ENCODE measurements at places on chromosomes 2 and 18.

DNA sequence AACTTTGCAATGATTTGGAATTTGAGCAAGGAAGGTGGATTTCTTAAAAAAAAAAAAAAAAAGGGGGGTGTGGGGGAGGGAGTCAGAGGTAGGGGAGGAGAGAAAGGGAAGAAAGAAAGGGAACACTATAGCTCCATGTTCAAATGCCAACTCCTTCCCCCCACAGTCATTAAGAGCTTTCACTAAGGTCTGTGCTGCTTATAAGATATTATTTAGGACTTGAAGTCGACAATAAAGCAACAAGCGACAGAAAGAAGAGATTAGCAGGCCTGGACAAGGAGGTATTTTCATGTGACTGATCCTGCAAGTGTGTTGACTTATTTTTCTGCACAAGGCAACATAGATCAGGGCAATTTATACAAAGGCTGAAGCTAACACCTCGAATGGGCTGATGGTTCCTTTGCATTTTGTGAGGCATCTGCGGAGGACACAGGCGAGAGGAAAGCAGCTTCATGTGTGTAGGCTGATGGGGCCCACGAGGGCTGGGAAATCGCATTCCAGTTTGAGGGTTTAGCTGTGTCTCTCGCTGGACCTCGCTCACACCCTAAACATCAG, 382.0 kb downstream of the SOX11 start:
- no peak for DNase-seq

DNA sequence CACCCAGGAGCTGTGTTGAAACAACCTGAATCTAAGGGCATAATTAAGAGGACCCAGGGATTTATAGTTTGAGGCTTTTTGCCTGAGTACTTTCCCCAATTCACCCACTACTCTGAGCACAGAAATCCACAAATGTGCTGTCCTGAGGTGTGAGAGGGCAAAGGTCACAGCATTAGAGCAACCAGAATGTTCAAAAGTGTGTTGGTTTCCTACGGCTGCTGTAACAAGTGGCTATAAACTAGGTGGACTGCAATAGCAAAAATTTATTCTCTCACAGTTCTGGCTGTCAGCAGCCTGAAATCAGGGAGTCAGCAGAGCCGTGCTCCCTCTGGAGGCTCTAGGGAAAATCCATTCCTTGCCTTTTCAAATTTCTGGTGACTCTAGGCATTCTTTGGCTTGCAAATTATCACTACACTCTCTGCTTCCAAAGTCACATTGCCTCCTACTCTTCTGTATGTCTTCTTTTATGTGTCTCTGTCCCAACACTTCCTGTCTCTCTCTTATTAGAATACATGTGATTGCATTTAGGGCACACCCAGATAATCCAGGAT, 91.4 kb upstream of the TACR1 start:
- peak; percentile 17 for DNase-seq

- DNase-seq: peak; percentile 62
Observed at GRCh38 chr2:221969087-221969829, 329.5 kb downstream of the PAX3 start.

DNA sequence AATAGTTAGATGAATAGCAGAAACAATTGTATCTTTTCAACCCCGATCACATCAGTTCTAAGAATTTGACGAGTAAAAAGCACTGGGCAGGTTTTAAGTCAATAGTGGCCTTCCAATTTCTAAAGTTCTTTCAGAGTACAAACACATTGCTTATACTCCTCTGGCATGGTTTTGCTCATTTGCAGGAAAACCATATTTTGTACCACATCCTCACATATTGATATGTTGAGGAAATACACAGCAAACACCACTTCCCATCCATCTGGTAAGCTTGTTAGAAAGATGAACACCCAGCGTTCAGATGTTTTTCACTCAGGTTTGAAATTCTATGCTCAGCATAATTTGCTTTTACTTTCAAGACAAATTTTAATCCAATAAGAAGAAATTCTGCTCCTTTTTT, 344.6 kb upstream of the ACVR2A start:
- no peak for DNase-seq

DNA sequence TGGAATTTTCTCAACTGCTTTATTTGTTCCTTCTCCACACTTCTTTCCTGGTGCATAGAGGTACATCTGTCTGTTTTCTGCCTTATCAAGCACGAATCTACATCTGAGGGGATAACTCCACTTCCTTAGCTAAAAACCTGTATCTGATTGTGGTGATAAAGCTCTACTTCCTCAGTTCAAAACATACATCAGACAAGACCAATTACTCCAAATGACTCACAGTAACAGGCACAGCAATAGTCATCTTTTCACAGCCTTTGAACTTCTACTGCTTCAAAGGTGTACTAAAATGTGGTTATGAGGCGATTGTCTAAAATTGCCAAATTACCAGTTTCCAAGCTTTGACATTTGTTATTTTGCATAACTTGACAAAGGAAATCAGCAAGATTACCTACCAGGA, 803.6 kb upstream of the ZEB2 start:
- peak; percentile 26 for DNase-seq

GRCh38 chr18:10839421-10839820, 309.9 kb downstream of the PIEZO2 start:
- no peak for DNase-seq

DNA sequence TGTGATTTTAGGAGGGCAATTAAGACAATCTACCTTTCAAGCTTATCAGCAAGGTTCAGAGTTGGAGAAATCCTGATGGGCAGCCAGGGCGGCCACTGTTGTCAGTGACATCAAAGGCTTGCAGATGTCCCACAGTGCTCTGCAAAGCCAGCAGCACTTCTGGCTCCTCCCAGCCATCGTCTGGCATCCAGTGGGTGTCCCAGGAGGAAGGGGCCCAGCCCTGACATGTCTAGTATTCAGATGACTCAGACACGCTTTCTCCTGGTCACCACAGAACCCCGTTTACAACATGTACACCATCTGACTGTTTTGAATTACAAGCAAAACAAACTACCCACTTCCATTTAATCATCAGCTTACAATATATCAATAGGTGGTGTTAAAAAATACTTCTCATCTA, 61.4 kb downstream of the CYRIA start:
- DNase-seq: no peak

DNA sequence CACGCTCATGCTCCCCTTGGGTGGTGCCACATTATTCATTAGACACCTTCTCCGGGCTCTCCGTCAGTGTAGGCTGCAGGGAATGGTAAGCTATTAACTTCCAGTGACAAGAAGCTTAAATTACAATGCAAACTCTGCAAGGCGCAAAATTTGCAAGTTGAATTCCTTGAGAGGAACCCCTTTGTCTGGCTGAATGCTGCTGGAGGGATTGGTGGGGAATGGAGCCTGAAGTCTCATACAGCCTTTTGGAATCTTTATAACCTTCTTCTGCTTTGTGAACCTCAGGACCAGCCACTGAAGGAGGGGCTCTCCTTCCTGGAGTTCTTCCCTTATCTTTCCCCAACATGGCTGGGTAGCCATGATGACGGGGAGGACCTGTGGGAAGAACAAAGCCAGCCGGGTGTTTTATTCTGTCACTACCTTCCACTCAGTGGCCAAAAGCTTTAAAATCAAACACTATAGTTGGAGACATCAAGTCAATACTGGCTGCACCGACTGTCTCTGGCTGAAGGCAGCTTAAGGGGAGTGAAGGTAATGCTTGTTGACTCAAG, 220.9 kb upstream of the EPHA4 start:
- DNase-seq: no peak

DNA sequence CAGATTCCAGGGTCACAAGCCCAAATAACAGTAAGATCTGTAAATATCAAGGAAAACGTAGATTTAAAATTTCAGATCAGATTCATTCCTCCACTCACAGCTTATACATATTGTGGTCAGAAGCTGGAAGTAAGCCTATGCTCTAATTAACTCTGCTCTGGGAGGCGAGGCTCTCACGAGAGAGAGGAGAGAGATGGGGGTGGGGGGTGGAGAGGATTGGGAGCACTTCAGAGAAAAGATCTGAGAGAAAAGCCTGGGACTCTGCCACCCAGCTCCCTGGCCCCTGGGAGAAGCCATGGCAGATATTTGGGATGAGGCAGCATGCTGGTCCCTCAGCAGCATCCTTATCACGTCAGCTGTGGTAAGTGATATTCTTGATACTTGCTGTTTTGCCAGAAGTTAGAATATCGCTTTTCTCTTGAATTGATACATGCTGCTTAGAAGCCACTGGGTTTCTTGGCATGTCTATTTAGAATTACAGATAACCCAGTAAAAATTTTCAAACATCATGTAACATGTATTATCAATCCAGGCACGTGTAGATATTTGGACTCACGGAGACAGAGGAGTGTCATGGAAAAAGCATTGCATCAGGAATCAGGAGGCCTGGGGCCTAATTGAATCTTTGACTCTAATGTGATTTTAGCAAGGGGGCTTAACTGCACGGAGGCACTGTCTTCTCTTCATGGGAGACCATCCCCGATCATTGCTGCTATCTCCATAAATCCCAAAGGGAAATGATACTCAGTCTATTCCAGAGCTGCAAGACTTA, 265.4 kb downstream of the HRH4 start:
- no peak for DNase-seq

- DNase-seq: no peak
Observed at GRCh38 chr2:46267616-46268015, 29.6 kb upstream of the EPAS1 start.

DNA sequence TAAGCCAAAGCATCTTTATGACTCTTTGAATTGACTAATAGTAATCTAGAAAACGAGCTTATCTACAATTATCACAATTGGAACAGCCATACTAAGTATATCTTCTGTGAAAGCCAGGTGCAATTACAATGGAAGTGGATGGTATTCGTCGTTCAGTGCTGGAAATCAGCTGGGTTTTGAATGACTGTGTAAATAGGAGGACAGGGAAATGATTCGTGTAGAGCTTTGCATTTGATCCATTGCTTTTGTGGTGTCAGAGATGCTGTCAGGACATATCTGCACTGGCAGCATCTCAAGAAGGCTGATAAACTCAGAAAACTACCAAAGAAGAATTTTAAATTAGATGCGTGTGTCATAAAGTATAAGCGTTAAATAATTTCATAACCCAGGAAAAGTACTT, 187.1 kb downstream of the ZNF407 start:
- DNase-seq: no peak

DNA sequence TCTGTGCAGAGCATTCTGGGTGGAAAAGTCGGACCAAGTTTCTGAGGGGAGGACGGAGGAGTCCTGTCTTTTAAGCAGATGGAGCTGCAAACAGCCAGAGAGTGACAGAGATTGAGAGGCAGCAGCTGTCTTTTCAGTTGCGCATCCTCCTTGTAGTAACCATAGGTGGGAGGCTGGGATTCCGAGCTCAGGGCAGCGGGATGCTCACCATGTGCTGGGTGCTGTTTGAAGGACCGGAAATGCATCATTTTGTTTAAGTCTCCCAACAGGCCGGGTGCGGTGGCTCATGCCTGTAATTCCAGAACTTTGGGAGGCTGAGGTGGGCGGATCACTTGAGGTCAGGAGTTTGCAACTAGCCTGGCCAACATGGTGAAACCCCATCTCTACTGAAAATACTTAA, 93.4 kb downstream of the AGAP1 start:
- DNase-seq: no peak

GRCh38 chr2:157441072-157441454, 2.8 kb downstream of the CYTIP start:
- no peak for DNase-seq

GRCh38 chr2:83109284-83109683, 1349.8 kb downstream of the SUCLG1 start:
- DNase-seq: no peak

- DNase-seq: no peak
Observed at GRCh38 chr2:50763776-50764175, 268.2 kb downstream of the NRXN1 start.

- DNase-seq: peak; percentile 48
Observed at GRCh38 chr2:64203131-64203857, 59.1 kb upstream of the PELI1 start.

GRCh38 chr18:48548921-48549320, 10.1 kb downstream of the CTIF start:
- DNase-seq: no peak

DNA sequence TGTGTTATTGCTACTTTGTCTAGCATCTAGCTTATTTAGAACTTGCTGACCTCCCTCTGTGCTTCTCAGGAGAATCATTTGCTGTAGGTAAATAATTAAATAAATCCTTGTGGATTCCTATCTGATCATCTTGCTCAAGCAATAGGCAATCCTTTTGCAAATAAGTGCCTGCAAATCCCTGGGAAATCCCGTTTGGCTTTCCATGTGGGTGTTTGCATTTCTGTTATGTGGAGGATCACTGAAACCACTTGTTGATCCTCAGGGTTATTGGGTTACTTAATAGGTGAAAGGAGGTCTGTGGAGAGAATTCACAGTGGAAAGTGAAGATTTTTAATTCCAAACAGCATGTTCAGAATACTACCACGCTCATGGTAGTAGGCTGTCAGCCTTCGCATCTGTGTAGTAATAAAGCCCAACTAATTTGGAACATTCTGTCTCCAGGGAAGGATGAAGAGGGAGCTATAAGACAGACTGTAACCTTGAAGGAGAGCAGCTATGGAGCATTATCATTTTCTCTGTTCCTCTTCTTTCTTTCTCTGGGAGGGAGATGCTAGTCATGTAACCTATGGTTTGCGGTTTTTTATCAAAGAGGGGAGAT, 72.5 kb downstream of the GULP1 start:
- no peak for DNase-seq

DNA sequence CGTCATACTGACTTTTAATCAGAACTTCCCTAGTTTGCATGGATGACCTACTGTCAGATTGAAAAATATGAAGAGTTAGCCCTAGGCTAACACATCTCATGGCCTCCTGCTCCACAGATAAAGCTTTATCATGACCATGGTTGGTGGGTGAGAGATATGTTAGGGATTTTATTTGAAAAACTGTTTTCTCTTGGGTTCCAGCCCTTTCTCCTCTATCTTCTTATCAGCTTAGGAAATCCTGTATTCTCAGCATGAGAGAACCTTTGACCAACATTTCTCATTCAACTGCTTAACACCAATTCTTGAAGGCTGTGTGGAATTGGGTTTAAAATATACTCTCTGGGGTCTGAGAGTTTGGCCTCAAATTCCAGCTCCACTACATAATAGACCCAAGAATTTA, 1407.0 kb upstream of the CELF4 start:
- no peak for DNase-seq

Measured in AG08395 (cell line).